Neural crest cell (in vitro differentiated cells): ENCODE measurements at places on chromosomes 4 and X. TPM values are rescaled to one million over a fixed set of nuclear protein-coding genes. Genes with fewer than 3 reads are reported as not detected.

PRRG3 gene
- 2.6 and 2.9 TPM in 2 replicates for total RNA-seq

IRS4 gene
- 0.36 and 0.51 TPM in 2 replicates for total RNA-seq

DNA sequence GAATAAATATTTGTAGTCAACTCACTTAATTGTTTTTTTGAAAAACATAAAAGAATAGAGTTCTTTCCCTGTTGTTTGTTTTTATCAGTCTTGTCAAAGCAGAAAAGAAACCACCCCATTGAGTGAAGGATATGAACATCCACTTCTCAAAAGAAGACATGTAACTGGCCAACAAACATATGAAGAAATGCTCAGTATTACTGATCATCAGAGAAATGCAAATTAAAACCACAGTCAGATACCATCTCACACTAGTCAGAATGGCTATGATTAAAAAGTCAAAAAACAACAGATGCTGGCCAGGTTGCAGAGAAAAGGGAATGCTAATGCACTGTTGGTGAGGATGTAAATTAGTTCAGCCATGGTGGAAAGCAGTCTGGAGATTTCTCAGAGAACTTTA lies 326.1 kb upstream of the EMCN start:
- DNase-seq = no peak

DNA sequence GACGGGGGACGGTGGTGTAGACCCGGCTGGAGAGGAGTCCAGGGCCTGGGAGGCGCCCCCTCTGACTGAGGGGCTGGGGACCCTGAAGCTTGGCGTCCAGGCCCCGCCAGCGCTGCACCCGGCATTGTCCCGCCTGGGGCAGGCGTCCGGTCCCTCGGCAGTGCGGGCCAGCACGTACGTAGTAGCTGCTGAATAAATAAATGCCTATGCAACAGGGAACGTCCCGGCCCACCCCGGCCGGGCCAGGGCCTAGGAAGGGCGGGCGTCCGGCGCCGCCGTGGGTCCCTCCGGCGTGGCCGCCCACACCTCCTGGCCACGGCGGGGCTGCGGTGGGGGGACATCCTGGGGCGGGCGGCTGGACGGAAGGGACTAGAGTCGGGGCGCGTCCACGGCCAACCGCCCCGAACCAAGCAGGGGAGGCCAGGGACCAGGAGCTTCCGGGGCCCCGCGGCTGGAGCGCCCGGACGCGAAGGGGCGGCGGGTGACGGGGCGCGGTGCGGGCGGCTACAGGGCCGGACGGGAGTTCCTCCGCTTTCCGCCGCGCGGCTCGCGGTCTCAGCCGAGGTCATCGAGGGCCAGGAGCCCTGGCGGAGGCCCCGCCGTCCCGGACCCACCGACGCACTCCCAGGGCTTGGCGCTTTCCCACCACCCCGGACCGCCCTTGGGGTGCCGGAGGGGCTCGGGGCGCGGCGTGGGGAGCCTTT lies 886 bp upstream of the WWC2 start:
- DNase-seq = peak; percentile 20

DNA sequence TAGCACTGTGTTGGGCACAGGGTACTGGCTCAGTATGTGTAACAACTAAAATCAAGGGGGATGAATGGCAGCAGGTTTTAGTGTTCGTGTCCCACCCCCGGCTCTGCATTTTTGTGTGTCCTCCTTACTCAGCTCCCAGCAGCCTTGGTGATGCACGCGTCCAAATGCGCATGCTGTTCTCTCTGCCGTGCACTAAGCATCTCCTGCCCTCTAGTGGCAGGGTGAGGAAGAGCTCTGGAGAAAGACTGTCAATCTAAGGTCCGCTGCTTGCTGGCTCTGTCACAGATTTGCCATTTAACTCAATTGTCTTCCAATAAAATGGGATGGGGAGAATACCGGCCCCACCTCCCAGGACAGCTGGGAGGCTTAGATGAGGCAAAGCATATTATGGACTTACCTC lies 61.4 kb downstream of the WFS1 start:
- no peak for DNase-seq

- DNase-seq = no peak
Measured at GRCh38 chr4:141074098-141074878, 59.0 kb downstream of the RNF150 start.
